SIG-M5 (cell line): ENCODE measurements at places on chromosomes 11 and 22.
A peak's percentile ranks its signal among the peaks of the same experiment; 100 is the strongest.

GRCh38 chr22:46481386-46481785, 56.0 kb downstream of the CELSR1 start:
- no peak for DNase-seq

- no peak for DNase-seq
Observed at GRCh38 chr11:18650859-18651557, 16.9 kb upstream of the SPTY2D1 start.

- no peak for DNase-seq
Observed at GRCh38 chr22:37334859-37335805, 52.8 kb downstream of the CYTH4 start.

DNA sequence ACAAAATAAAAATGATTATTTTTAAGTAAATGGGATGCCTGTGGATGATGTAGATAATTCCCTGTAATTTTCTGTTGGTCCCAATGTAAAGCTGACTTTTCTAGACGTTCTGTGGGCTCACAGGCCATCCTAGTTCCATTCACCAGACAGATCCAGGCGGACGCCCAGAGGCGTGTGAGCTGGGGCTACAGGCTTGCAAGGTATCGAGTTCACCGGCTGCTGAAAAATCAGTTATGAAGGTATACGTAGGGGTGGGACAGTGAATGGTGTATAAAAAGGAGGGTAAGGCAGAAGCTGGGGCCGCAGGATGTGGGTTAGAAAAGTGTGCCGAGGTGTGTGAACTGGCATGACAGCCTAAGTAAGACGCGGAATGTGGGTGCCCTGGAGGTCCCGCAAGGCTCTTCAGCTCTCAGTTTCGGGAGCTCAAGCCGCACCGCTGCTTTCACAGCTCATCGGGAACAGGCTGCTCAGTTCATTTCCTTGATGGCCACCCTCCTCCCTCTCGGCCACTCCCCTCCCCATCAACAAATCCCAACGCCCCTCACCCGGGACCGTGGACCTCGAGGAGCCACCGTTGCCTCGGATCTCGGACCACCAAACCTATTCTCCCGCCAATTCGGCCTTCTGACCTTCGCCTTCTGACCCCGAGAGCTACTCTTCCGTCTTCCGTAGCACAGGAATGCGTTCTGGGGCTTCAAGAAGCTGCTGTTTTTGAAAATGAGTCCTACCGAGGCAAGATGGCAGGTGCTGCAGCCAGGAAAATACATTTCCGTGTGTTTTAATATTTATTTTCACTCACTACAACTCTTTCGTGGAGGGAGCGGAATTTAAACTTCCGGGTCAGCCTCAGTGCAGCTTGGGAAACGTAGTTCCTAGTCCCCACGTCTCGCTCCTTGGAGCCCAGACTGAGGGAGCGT, at the start of gene XNDC1N:
Gene XNDC1N, minus strand, starts transcription at position 775 of the 917 bp plus-strand sequence. CDS start 5,241 bp downstream, outside the sequence.
- peak; percentile 73 for DNase-seq

DNA sequence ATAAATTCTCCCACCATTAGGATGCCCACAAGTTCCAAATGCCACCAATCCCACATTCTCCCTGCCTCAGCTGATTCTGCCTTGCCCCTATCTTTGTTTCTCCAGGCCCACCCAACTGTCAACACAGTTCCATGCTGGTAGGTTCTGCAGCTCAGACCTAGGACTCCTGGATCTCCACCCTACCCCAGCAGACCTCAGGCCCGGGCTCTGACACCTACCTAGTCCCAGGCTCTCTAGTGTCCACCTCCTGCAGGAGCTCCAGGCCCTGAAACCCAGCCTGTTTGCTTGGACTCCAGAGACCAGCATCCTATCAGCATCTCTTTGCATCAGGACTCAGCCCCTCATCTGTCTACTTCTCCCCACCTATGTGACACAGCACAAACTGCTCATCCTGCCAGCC, 86.5 kb downstream of the PDE2A start:
- no peak for DNase-seq

GRCh38 chr11:3855808-3856491, 486 bp downstream of the STIM1 start:
- DNase-seq = no peak

- no peak for DNase-seq
Observed at GRCh38 chr11:75867778-75868374, 52.9 kb downstream of the UVRAG start.

- no peak for DNase-seq
Observed at GRCh38 chr11:117754030-117754429, 43.0 kb downstream of the DSCAML1 start.

DNA sequence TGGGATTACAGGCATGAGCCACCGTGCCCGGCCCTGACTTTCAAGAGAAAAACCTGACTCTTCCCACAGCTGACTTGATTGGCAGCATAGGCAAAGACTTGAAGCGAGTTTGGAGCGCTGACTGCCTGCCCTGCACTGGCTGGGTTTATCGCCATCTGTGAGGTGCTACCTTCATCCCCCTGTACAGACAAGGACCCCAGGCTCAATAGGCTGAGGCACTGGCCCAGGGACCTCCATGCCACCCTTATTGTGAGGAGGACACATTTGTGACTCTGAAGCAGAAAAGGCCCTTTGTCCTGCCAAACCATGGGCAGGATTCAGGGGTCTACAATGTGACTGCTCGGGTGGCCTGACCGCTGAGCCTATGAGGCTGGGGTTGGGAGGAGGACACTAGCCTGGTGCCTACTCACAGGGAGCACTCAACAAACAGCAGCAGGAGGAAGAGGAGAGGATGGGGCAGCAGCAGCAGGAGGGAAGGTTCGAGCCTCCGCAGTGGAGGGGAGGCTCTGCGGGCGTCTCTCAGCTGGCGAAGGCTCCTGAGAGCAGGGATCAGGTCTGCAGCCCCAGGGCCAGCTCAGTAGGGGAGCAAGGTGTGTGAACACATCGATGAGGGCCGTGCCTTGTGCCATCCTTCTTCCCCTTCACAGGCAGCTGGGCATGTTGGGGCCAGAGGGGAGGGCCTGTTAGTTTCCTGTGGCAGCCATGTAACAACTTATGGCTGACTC, 72.9 kb upstream of the WNT7B start:
- no peak for DNase-seq

GRCh38 chr22:20615021-20615420, 107.6 kb downstream of the MED15 start:
- no peak for DNase-seq

DNA sequence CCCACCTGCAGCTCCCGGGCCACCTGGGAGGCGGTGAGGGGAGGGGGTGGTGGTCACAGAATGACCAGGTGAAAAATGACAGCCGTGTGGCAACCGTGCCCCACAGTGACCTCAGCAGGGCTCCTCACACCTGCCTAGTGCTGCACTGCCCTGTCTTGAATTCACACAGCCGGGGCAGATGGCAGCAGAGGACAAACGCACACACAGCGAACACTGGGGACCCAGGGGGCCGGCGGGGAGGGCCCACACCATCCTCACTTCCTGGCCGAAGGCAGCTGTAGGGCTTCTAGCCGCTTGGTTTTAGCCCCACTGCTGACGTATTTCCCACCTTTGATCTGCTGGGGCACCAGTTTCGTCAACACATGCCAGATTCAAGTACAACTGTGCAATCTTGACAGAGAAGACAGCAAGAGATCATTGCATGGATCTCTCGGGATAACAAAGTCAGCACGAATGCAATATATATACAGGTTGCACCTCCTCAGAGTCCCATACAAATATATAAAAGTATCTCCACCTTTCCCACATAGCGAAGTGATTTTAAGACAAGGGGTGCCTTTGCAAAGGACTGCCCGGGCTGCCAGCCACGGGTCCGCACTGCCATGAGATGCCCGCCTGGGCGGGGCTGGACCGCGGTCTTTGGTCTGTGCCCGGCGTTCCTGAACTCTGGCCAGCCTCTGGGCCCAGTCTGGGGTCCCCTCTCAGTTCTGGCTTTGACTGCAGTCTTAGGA, 26.9 kb downstream of the TRMU start:
- DNase-seq = no peak

GRCh38 chr11:13183094-13183825, 94.3 kb upstream of the BMAL1 start:
- DNase-seq = no peak

- no peak for DNase-seq
Observed at GRCh38 chr11:18802381-18803257, 11.0 kb upstream of the PTPN5 start.

- no peak for DNase-seq
Observed at GRCh38 chr22:30829901-30830550, 135.4 kb downstream of the OSBP2 start.

GRCh38 chr22:42326801-42327200, 56.3 kb upstream of the TCF20 start:
- no peak for DNase-seq

- no peak for DNase-seq
Observed at GRCh38 chr11:61694946-61695706, 14.9 kb downstream of the DAGLA start.

- DNase-seq = no peak
Observed at GRCh38 chr22:47369431-47370015, 607.1 kb downstream of the TBC1D22A start.

- DNase-seq = no peak
Observed at GRCh38 chr11:44823006-44823405, 96.2 kb downstream of the TSPAN18 start.

DNA sequence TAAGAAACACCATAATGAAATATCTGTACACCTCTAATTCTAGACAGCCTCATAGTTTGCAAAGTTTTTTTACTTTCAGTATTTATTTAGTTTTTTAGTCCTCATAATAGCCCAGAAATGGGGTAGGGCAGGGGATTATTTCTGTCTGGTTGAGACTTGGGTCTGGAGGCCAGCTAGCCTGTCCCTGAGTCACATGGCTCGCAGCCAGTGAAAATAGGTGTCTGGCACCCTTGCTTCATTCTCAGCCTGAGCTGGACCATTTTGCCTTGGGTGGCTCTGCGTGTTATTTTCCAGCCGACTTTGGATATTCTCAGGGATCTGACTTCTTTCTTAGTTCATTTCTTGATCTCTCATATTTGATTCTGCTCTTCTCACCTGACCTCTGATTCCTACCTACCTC, 123.9 kb upstream of the NARS2 start:
- no peak for DNase-seq

DNA sequence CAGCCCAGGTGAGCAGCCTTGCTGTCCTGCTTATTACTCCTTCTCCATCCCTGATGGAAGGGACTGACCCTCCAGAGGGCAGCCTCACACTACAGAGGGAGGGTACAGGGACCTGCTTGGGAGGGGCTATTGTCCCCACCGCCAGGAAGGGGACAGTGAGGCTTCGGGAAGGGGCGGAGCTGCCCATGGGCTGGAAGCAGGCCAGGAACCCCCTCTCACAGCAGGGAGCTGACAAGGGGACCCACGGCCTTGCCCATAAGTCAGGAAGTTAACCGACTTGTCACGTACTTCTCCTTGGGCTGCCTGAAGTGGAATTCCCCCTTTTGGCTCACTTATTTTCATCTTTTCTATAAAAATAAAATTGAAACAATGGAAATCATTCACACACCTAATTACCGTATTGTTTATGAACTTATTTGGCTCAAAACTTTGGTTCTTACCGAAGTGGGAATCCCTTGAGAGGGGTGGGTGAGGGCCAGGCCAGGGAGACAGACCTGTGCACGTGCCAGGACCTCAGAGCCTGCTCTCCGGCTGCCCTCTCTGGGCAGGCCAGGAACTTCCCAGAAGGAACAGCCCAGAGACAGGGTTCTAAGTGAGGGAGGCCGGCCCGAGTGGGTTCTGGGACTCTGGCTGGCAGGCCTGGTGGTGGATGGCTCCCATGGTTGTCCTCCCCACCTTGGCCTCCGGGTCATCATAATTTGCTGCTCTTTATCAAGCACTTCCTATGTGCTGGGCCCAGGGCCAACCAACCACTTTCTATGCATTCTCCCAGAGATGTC, 5.8 kb downstream of the MGAT3 start:
- no peak for DNase-seq

DNA sequence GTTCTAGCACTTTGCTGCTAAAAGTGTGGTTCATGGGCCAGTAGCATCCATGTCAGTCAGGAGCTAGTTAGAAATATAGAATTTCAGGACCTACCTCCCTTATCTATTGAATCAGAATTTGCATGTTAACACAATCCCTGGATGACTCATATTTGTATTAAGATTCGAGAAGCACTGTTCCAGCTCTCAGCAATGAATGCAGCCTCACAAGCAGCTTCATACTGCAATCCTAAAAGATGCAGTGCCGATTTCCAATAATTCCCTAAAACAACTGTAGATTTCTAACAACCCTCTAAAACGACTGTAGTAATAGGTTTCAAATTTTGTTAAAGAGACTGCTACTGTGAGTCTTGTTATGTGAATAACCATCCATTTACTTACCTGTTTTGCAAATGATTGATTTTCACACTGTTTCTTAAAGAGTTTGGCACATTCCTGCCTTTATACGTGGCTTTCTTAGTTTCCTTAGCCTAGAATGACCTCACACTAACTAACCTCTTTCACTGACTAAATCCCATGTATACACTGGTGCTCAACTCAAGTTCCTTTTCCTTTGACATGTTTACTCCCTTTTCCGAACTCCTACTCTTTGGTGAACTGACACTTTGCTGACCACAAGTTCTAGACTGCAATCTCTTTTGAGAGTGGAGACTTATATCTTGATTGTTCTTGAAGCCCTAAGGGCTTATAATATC, 511.8 kb downstream of the METTL15 start:
- no peak for DNase-seq

DNA sequence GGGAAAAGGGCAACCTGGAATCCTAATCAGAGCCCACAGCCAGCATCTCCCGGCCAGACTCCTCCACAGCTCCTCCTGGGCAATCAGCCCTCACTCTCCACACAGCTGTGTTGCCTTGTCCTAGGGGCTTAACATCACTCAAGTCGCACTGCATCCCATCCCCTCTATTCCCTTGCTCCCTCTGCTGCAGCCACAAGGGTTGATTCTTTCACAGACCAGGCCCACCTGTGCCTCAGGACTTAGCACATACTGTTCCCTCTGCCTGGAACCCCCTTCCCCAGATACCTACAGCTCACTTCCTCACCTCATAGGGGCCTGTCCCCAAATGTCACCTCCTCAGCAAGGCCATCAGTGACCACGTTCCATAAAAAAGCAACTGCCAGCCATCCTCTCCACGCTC, 18.4 kb downstream of the SPATA19 start:
- DNase-seq = no peak

DNA sequence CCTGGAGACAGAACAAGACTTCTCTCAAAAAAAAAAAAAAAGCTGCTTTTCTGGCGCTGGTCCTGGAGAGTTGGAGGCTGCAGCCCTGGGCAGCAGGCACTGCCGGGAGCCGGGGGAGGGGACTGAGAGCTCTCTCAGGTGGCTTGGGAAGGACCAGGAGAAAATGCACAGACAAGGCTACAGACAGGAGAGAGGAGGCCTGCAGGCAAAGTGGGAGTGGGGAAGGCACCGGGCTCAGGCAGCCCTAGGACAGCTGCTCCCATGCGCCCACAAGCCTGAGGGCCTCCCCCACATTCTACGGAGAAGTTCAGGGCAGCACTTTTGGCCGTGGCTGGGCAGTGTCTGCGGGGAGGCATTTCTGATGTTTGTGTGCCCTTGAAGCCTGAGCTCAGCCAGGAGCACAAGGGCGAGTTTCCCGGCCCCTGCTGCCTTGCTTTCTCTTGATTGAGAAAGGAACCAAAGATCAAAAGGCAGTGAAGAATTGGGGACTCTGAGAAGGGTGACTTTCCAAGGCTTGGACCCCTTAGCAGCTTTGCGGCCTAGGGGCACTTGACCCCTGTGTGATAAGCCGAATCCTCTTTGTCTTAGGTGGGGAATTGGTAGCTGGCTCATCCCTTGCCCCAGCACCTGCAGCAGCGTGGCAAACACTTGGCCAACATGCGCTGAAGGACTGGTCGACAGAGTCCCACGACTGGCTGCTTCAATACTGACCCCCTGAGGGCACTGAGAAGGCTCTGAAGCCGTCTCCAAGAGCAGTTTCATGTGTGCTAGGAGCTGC, 35.3 kb downstream of the PPM1F start:
- DNase-seq = no peak
